HFF-Myc (cell line): ENCODE measurements at places on chromosomes 2 and 18.
A peak's percentile ranks its signal among the peaks of the same experiment; 100 is the strongest.

- no peak for DNase-seq
Measured at GRCh38 chr2:38098421-38099098, 22.6 kb upstream of the CYP1B1 start.

DNA sequence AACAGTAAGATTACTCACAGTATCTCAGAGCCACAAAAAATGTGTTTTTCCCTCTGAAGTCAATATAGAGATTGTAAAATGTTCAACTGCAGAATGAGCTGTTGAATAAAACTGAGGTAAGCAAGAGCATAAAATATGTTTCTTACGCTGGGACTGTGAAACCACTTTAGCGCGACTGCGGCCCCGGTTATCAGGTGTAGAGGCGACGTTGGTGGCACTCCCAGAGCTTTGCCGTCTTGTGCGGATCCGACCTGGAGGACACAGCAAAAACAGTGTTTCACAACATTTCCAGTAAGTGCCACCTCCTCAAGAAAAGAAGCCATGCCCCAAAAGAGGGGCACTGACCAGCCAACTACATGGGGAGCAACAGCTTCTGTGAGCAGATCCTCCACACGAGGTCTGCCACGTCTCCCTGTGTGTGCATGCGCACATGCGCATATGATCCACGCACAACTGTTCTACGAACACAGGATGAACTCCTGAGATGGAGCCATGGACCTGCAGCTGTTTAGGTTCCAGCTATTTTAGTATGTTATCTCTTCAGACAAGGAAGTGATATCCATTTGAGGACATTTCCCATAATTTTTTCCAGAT lies 100.7 kb upstream of the RNU4ATAC start:
- DNase-seq: no peak

GRCh38 chr2:101942851-101943250 lies 48.9 kb upstream of the IL1R2 start:
- DNase-seq: no peak

DNA sequence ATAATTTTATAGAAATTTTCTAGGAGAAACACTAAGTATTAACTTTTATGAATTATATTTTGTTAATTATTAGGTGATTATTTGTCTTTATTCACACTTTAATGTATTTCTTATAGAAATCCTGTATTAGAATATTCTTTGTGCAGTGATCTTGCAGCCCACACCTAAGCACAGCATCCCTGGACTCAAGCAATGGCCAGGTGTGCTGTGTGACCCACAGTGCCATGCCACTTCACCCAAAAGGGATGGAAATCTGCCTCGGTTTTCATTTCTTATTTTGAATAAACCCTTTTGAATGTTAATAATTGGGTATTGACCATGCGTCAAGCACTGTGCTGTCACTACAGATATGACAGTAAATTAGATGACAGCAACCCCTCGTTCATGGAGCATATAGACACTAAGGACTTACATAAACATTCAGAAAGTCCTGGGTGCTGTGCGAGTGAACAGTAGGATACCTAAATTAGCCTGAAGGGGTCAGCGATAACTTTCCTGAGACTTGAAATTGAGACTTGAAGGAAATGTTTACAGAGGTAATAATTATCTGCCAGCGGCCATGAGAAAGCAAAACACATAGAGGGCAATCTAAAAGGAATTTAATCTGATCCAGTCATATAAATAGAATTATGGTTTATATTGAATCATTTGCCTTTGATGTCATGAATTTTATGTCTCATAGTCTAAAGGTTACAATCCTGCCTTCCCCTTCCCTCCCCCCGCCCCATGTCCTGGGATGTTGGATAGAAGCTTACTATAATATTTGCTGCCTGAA lies 52.7 kb upstream of the CALCRL start:
- DNase-seq: no peak

- DNase-seq: no peak
Measured at GRCh38 chr18:11502368-11502767, 107.0 kb upstream of the SLC35G4 start.

- DNase-seq: no peak
Measured at GRCh38 chr18:374721-375168, 106.9 kb upstream of the THOC1 start.

GRCh38 chr18:58091099-58091611 lies 47.1 kb downstream of the NEDD4L start:
- no peak for DNase-seq

DNA sequence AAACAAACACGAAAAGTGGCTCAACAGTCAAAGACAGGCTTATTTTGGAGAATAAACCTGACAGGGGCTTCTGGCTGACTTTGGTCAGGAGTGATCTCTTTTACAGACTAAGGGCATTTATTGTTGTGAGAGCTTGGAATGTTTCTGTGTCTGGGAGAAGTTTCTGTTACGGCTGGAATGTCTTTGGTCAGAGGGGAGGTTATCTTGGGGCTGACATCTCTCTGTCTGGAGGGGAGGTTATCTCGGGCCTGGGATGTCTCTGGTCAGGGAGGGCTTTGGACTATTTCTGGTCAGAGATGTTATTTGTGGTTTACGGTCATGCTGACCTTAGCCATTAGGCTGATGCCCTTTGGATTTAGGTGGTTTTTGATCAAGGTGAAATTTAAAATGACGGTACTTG lies 345.5 kb upstream of the FSIP2 start:
- DNase-seq: no peak

DNA sequence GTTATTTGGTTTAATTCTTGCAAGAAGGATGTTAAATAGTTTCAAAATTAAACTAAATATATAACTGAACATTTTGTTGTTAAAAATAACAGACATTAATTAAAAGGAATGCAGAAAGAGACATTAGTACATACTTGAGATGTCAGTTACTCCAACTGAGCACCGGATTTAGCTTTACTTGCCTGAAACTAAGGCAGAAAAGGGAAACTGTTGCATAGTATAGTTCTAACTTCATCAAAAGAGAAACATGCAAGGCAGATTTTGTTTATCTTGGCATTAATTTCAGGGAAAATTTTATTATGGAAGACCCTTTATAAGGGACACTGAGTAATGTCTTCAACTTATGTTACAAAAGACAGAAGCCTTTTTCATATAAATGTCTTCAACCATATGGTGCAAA lies 218.3 kb downstream of the STK39 start:
- no peak for DNase-seq

- no peak for DNase-seq
Measured at GRCh38 chr2:63663013-63663864, 74.5 kb downstream of the MDH1 start.

GRCh38 chr2:10348891-10349290 lies 46.2 kb downstream of the HPCAL1 start:
- no peak for DNase-seq

GRCh38 chr2:85890522-85891176 lies 1.9 kb upstream of the ST3GAL5 start:
- DNase-seq: no peak

- no peak for DNase-seq
Measured at GRCh38 chr2:144265654-144266053, 254.3 kb downstream of the ZEB2 start.

- DNase-seq: peak; percentile 14
Measured at GRCh38 chr2:225429717-225430116, 30.2 kb downstream of the NYAP2 start.

DNA sequence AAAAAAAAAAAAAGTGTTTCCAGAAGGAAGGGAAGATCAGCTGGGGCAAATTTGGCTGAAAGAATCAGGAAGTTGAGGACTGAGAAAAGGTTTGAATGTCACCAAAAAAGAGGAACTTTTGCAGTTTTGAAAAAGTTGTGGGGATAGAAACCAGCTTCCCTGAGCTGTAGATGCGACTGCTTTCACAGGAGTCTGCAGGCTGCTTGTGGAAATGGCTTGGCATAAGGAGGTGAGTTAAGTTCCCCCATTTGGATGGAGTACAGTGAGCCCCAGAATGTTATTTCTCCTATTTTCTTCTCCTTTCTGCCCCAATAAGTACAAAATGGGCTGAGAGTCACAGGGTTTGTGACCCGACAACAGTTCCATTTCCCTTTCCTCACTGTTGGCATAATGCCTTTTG lies 16.5 kb upstream of the ME2 start:
- DNase-seq: no peak

DNA sequence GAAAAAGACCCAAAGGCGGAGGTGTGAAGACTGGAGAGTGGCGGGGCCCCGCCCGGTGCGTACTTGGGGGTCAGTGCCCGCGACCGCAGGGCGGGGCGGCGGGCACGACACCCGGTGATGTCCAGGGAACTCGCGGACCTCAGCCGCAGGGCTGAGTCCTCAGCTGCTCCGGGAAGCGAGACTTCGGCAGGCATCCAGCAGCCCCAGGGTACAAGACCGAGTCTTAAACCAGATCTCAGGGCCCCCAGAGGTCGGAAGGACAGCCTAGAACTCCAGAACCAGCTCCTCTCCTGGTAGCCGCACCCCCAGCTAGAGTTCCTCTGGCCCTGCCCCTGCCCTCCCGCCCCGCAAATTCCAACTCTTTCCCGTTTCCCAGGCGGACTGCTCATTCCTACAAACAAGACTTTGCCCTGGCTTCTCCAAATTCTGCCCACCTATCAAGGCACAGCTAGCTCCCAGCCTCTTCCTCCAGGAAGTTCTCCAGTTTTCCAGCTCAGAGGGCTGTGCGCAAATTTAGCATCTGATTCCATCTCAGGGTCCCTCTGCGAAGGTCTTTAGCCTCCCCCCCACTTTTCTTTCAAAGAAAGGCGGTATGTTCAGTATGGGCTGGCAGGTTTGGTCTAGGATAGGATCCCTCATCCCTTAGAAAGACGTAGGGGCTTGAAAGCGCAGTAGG lies 26.0 kb upstream of the NOTO start:
- no peak for DNase-seq

- DNase-seq: no peak
Measured at GRCh38 chr2:62217970-62218369, 22.1 kb downstream of the B3GNT2 start.

DNA sequence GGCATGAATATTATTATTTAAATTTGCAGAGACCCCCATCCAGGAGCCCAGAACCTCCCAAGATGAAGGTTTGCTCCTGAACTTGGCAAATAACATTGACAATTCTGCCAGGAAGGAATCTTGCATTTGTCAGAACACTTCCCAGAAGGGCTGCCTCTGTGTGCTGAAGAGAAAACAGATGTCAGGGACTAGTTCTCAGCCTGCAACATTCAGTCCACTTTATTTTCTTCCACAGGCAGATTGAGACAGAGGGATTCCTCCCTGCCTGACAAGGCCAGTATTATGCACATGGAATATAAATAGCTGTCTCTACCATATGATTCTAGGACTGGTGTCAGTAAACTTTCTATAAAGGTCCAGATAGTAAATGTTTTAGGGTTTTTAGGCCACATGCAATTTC lies 171.5 kb upstream of the SIX2 start:
- DNase-seq: no peak

DNA sequence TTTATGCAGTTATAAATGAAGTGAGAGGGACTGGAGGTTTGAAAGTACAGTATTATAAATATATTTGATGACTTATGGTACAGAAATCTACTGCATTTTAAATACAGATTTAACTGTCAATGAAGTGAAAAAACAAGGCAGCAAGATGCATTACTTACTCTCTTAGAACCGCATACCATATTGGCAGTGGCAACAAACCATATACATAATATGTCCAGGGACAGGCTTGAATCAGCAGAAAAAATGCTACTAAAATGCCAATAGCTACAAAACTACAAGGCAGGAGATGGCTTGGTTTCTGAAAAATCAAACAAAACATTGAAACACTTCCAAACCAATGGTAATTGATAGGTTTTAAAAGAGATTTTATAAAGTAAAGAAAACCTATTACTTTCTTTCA lies 77.2 kb downstream of the PIGN start:
- no peak for DNase-seq
